Activated CD8-positive, alpha-beta memory T cell treated with anti-CD3 and anti-CD28 coated beads, Interleukin-2, amount 10 ng/mL, durations not matched to agents 7 days and 5 days (primary cell): ENCODE measurements at places on chromosomes 5 and 9.
A peak's percentile ranks its signal among the peaks of the same experiment; 100 is the strongest.

DNA sequence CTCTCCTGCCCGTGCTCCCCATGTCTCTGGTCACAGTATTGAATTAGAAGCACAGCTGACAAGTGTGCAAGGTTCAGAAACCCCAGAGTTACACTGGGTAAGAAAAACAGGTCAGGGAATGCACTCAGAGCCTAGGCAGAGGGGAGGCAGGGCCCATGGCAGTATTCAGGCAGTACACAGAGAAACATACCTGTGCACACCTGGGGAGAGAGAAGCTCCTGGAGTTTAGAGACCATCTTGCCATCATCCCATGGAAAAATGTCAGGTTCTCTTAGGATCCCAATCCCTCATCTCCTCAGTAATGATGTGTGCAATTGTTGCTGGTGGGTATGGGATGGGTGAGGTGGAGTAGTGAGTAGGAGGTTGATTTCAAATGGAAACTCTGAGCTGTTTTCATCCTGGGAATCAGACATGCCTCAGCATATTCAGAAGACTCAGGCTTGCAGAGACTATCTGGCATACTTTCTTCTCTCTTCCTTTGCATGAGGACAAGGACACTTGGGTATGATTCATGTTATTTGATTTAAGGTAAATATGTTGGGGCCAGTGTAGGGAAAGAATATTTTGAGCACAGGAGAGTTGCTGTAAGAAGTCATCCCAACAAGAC, 228.5 kb downstream of the ESM1 start:
- peaks cover 20% of the 10 kb centered on the region for H3K4me1 ChIP-seq
- no peaks in the 10 kb centered on the region for H3K27me3 ChIP-seq
- peaks cover 12% of the 10 kb centered on the region for H3K36me3 ChIP-seq
- peak overlapping the region; percentile 48 for H3K27ac ChIP-seq
- H3K4me3 ChIP-seq, result no peak overlapping the region
- no peak for DNase-seq

DNA sequence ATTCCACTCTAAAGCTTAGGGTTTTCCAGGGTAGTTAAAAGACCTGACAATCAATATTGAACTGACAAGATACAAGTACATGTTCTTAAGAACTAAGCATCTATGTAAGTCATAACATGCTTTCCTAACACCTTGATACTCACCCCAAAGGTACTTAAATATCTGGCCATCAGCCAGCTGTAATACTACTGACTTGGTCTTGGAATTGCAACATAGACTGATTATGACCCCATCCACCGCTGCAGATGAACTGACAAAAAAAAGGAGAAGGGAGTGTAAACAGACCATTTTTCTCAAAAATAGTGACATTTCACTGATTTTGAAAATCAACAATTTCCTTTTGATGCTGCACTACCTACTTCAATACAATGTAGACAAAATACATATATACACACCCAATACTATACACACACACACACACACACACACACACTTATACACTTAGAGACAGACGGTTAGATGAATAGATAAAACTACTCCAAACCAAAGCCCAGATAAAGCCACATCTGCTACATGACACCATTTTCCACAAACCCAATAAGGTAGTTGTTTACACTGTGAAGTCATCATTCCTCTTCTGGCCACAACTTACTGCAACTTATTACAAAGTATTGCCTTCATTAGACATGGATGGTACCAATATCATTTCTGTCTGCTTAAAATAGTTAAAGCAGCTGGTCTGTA, 30.4 kb downstream of the ELP1 start:
- H3K4me3 ChIP-seq, result no peak overlapping the region
- peaks cover 25% of the 10 kb centered on the region for H3K36me3 ChIP-seq
- H3K27ac ChIP-seq, result no peak overlapping the region
- no peaks in the 10 kb centered on the region for H3K4me1 ChIP-seq
- no peak for DNase-seq

DNA sequence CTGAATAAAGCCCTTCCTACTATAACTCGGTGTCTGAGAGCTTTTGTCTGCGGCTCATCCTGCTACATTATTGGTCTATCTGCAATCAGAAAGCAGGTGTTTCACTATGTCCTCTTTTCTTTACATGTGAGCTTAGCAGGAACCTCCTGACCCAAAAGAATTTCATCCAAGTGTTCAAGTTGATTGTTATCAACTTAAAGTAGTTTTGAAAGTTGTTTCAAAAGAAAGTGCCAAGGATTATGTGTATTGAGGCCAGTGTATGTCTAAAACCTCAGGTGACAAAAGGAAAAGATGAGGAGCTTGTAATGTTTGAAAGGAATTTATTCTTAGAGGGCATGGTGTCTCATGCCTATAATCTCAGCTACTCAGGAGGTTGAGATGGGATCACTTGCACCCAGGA, 8.1 kb upstream of the SELENOP start:
- no peak for DNase-seq
- H3K4me1 ChIP-seq, result no peaks in the 10 kb centered on the region
- H3K36me3 ChIP-seq, result no peaks in the 10 kb centered on the region
- no peaks in the 10 kb centered on the region for H3K27me3 ChIP-seq

DNA sequence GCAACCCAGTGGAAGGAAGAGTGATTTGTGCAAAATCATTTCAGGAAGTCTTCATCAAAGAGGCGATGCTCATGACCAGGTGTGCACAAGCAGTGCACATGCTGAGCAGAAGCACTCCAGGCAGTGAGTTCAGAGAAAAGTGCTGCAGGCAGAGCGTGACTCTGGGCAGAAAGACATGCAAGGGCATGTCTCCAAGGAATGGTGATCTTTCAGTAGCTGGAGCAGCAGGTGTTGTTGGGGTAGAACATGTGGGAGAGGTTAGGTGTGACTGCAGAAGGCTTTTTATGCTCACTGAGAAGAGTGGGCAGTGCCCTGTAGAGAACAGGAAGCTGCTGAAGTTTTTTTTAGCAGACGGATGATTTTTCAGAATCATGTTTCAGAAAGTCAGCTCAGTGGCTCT, 545.4 kb upstream of the TLE4 start:
- no peaks in the 10 kb centered on the region for H3K27me3 ChIP-seq
- H3K36me3 ChIP-seq, result no peaks in the 10 kb centered on the region
- no peak for DNase-seq
- H3K27ac ChIP-seq, result no peak overlapping the region

DNA sequence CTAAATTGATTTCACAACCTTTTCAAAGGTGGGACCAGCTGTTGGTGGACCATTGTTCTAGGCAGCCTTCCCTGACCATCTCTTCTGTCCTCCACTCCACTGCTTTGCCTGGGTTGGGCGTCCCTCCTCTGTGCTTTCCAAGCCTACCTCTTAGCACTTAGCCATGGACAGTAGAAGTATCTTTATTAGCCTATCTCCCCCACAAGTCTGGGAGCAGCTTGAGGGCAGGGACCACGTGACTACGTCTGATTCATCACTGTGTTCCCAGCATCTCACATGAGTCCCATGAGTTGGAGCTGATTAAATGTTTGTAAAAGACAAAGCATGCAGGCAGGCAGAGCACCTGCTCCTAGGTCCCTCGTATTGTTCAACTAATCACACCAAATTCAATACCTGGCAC, 20.9 kb downstream of the MORN5 start:
- DNase-seq, result no peak
- no peak overlapping the region for H3K4me3 ChIP-seq
- no peaks in the 10 kb centered on the region for H3K4me1 ChIP-seq
- no peak overlapping the region for H3K27ac ChIP-seq
- peaks cover 21% of the 10 kb centered on the region for H3K27me3 ChIP-seq
